ENCODE measurements at places on chromosomes 12 and 14. TPM values are rescaled to one million over a fixed set of nuclear protein-coding genes. Genes with fewer than 3 reads are reported as not detected.

VWF gene
- 1.5 TPM for total RNA-seq

BCL2L2 gene
- 24.9 TPM for total RNA-seq

KRT72 gene
- not detected for total RNA-seq

SLC6A15 gene
- total RNA-seq: 5.6 TPM

GALNT16 gene
- total RNA-seq: 2.1 TPM

OR10A7 gene
- total RNA-seq: not detected

ASIC1 gene
- total RNA-seq: 4.8 TPM

ERBB3 gene
- total RNA-seq: 0.23 TPM

PRKD1 gene
- total RNA-seq: 19.6 TPM

CABP1 gene
- total RNA-seq: 4.2 TPM

PLD4 gene
- total RNA-seq: not detected

IL31 gene
- total RNA-seq: not detected

RPL10L gene
- not detected for total RNA-seq

NPFF gene
- not detected for total RNA-seq

FAM90A1 gene
- total RNA-seq: 0.09 TPM

All from smooth muscle cell of the umbilical artery (primary cell).